ENCODE measurements at places on chromosomes 11 and 22. TPM values are rescaled to one million over a fixed set of nuclear protein-coding genes. Genes with fewer than 3 reads are reported as not detected.
A peak's percentile ranks its signal among the peaks of the same experiment; 100 is the strongest.

DNA sequence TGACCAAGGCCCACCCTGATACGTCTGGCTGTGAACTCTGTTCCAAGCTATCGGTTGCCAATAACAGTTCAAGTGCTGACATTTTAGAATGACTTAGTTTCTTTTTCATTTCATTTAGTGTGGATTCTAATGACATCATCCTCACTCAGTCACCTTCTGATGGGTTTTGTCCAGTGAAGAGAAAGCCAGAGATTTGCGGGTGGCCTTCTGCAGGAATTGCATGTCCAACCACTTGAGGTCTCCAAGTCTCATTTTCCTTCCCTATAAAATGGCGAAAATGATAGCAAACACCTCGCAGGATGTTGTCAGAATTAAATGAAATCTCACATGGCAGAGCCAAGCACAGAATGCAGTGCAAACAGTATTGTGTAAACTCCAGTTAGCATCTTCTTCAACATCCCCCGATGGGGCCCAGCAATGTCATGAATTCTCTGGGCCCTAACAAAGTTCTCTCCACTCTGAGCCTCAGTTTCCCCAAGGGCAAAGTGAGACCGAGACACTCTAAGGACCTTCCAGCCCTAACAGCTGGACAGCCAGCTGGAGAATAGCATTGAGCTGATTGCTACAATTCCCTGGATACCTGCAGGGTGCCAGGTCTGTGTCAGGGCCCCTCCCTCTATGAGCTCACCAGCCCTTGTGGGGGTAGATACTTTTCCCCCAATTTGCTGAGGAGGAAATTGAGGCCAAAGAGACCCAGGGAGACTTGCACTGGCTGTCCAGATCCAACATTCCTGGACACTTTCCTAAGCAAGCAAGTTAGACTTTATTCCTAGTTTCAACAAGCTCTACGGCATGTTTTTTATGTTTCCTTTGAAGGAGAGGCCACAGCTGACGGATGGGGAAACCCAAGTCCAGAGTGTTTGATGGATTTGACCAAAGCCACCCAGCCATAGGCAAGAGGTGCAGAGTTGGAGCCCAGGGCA lies 286.7 kb downstream of the MN1 start:
- H3K4me1 ChIP-seq, result no peaks in the 10 kb centered on the region
- no peak for DNase-seq
- no peaks in the 10 kb centered on the region for H3K36me3 ChIP-seq
- H3K4me3 ChIP-seq, result no peak overlapping the region

DNA sequence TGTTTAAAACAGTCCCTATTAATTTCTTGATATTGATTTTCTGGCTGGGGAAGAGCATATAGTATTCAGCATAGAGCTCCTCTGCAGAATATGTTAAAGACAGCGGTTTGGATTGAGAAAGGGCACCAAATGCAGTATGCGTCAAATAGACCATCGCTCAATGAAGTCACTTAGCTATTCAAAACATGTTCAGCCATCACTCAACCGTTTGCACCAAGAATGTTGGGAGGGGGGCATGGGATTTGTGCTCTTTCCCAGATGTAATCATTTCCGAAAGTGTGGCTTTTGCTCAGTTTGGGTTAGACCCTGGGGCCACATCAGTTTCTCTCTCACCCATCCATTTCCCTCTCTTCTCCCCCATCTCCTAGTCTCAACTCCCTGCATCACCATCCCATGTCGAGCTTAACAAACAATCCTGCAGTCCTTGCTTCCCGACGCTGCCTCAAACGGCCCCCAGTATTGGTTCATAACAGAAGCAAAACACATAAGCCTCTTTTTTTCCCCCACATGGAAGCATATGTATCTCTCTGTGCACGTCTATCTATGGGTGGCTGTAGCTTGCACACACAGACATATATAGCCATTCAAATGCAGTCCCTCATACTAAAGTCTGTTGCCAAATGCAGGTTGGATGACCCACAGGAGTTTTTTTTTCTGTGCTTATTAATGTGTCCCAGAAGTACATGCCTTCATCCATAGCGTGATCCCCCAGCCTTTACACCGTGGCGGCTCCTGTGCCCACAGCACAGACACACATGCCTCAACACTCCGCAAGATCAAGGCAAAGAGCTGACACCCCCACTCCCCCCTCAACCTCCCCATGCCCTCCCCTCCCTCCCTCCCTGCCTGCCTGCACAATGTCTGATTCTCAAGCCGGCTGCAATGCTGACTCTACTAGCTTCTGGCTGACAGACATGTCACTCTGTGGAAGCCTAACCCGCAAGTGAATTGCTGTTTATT lies 2.6 kb downstream of the CACNG2 start:
- DNase-seq, result no peak
- peaks cover 8% of the 10 kb centered on the region for H3K4me1 ChIP-seq
- no peaks in the 10 kb centered on the region for H3K36me3 ChIP-seq
- H3K4me3 ChIP-seq, result no peak overlapping the region
- H3K27ac ChIP-seq, result no peak overlapping the region
- peaks cover 43% of the 10 kb centered on the region for H3K27me3 ChIP-seq

GRCh38 chr11:112398798-112399478 lies 138.3 kb upstream of the PLET1 start:
- H3K4me3 ChIP-seq, result no peak overlapping the region
- H3K27ac ChIP-seq, result no peak overlapping the region
- H3K4me1 ChIP-seq, result no peaks in the 10 kb centered on the region

DNA sequence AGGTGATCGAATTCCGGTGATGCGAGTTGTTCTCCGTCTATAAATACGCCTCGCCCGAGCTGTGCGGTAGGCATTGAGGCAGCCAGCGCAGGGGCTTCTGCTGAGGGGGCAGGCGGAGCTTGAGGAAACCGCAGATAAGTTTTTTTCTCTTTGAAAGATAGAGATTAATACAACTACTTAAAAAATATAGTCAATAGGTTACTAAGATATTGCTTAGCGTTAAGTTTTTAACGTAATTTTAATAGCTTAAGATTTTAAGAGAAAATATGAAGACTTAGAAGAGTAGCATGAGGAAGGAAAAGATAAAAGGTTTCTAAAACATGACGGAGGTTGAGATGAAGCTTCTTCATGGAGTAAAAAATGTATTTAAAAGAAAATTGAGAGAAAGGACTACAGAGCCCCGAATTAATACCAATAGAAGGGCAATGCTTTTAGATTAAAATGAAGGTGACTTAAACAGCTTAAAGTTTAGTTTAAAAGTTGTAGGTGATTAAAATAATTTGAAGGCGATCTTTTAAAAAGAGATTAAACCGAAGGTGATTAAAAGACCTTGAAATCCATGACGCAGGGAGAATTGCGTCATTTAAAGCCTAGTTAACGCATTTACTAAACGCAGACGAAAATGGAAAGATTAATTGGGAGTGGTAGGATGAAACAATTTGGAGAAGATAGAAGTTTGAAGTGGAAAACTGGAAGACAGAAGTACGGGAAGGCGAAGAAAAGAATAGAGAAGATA lies at the start of gene MALAT1:
MALAT1 (plus strand) TSS at position 69 of the 736 bp plus-strand sequence.
- peak; percentile 98 for DNase-seq
- H3K4me1 ChIP-seq, result peaks cover 23% of the 10 kb centered on the region
- H3K36me3 ChIP-seq, result peaks cover 35% of the 10 kb centered on the region
- H3K4me3 ChIP-seq, result peak within 1 kb of the TSS; percentile 65
- H3K27me3 ChIP-seq, result no peaks in the 10 kb centered on the region
- H3K27ac ChIP-seq, result peak within 1 kb of the TSS; percentile 100

- no peak overlapping the region for H3K27ac ChIP-seq
- H3K36me3 ChIP-seq, result no peaks in the 10 kb centered on the region
- DNase-seq, result no peak
- no peaks in the 10 kb centered on the region for H3K27me3 ChIP-seq
These were observed 43.9 kb downstream of the KDM2A start for GRCh38 chr11:67163006-67163405.

DNA sequence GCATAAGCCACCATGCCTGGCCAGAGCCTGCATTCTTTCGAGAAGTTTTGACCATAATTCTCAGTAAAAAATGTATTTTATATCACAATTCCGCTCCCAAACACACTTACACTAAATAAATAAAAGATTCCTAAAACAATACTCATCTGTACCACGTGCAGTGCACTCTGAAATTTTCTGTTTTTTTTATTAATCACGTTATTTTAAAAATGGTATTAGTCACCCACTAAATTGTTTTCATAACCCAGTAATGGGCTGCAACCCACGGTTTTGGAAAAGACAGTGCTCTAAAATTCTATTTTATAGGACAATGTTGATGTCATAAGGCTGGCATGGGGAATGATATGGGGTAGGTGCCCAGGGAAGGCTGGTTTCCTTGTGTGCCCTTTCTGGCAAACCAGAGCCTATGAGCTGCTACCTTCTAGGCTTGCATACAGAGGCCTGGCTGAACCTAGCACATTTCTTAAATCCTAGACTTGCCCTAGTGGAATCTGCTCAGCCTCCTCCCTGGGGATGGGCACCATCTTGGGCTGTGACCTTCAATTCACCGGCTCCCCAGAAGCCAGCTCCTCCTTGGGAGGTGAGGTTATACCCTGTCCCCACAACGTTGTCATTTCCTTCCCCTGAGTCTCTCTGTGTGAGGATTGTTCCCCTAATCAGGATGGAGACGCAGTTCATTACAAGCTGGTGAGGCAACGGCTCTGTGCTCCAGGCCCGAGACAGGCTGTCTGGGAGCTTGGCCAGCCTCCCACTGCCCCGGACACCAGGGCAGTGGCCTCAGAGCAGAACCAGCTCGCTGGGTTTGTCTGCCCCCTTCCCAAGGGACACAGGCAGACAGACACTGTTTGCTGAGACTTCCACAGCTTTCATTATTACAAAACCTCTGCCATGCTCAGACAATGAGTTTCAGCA lies 116.5 kb upstream of the NAV2 start:
- no peaks in the 10 kb centered on the region for H3K27me3 ChIP-seq
- H3K4me3 ChIP-seq, result no peak overlapping the region
- no peak overlapping the region for H3K27ac ChIP-seq
- DNase-seq, result no peak

- H3K4me3 ChIP-seq, result no peak overlapping the region
- peak overlapping the region; percentile 3 for H3K27ac ChIP-seq
- H3K4me1 ChIP-seq, result peaks cover 35% of the 10 kb centered on the region
- DNase-seq, result no peak
- H3K36me3 ChIP-seq, result no peaks in the 10 kb centered on the region
- no peaks in the 10 kb centered on the region for H3K27me3 ChIP-seq
These were observed 29.8 kb downstream of the ARHGAP42 start for GRCh38 chr11:100716838-100717237.

LMO1 gene
- not detected for total RNA-seq

UFD1 gene
- 53.5 TPM for total RNA-seq

HORMAD2 gene
- not detected for total RNA-seq

GRAMD4 gene
- total RNA-seq, result 81.8 TPM

GAL gene
- total RNA-seq, result 80.9 TPM

C11orf86 gene
- 0.21 TPM for total RNA-seq

CNIH2 gene
- 10.8 TPM for total RNA-seq

IL17REL gene
- total RNA-seq, result 0.31 TPM

Measured in GM23338 (cell line).